ENCODE measurements at places on chromosomes 2 and 18.

GRCh38 chr2:121917143-121917542, 161.7 kb downstream of the TSN start:
- DNase-seq: no peak

DNA sequence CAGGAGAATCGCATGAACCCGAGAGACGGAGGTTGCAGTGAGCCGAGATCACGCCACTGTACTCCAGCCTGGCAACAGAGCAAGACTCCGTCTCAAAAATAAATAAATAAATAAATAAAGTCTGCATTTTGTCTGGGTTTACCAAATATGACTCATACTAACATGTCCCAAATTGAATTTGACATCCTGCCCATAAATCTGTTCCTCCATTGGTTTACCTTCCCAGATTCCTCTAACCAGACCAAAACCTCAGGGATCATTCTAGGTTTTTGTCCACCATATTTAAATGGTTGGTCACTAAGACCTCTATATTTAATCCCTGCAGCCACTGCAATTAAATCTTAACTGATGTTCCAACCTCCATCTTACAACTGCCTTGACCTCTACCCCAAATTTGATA, 150.9 kb downstream of the ATAD2B start:
- no peak for DNase-seq

GRCh38 chr2:137221797-137222492, 456.6 kb downstream of the THSD7B start:
- no peak for DNase-seq

GRCh38 chr18:22778996-22779395, 154.1 kb upstream of the RBBP8 start:
- no peak for DNase-seq

DNA sequence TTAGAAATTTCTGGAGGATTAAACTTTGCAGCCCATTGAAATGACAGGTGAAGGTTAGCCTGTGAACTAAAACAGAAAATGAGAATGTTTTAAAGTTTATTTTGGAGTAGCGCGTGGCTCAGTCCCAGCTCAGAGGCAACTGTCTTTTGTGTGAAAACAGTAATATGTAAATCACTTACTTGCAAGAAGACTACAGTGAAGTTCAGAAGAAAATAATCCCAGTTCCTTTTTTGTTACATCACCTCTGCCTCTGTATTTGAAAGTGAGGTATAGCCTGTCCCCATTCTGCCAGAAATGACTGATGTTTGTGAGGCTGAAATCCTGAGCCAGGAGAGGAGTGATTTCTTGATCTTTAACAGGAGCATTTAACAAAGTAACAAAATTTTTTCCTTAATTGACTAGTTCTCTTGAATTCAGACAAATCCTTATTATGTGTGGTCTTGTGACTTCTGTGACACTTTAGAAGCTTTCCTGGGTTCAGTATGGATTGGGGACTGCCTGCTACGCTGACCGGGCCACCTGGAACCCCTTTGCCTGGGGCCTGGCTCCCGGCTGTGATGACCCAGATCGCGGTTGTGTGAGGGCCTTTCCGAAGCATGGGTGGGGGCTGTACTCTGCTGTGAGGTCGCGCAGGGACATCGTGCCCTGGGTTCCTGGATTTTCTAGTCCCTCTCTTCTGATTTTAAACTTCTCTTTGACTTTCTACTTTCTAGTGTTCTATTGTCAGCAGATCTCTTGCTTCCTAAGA, 24.3 kb downstream of the TRAPPC12 start:
- no peak for DNase-seq

GRCh38 chr2:50489092-50489491, 542.8 kb downstream of the NRXN1 start:
- no peak for DNase-seq

DNA sequence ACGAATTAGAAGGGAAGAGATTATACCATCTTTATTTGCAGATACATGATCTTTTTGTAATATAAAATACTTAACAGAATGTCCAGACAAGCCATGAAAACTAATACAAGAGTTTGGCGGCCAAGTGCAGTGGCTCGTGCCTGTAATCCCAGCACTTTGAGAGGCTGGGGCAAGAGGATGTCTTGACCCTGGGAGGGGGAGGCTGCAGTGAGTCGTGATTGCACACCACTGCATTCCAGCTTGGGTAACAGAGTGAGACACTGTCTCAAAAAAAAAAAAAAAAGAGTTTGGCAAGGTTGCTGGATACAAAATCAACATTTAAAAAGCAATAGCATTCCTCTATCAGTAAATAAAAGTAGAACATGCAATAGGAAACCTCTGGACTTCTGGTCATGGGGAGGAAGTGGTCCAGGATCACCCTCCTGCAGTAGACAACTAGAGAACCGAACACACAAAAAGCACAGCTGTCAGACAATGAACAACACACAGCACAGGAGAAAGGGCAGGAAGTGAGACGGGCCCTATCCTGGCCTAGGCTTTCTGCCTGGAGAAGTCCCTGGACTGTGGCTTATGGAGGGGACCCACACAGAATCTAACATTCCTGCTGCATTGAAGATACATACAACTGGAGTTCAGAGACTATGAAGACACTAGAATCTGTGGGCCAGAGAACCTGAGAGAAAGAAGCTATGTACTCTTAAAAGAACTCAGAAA, 118.9 kb upstream of the ARL4C start:
- DNase-seq: no peak

GRCh38 chr2:48313036-48313877, 216.7 kb upstream of the STON1 start:
- no peak for DNase-seq

- no peak for DNase-seq
Observed at GRCh38 chr18:54169431-54170403, 54.8 kb downstream of the MBD2 start.

- no peak for DNase-seq
Observed at GRCh38 chr2:36423172-36423571, 67.6 kb downstream of the CRIM1 start.

- DNase-seq: no peak
Observed at GRCh38 chr18:1513519-1513918, 608.8 kb downstream of the ADCYAP1 start.

- no peak for DNase-seq
Observed at GRCh38 chr2:46976556-46977279, 61.1 kb upstream of the MCFD2 start.

- no peak for DNase-seq
Observed at GRCh38 chr2:218229851-218230250, 12.9 kb downstream of the ARPC2 start.

DNA sequence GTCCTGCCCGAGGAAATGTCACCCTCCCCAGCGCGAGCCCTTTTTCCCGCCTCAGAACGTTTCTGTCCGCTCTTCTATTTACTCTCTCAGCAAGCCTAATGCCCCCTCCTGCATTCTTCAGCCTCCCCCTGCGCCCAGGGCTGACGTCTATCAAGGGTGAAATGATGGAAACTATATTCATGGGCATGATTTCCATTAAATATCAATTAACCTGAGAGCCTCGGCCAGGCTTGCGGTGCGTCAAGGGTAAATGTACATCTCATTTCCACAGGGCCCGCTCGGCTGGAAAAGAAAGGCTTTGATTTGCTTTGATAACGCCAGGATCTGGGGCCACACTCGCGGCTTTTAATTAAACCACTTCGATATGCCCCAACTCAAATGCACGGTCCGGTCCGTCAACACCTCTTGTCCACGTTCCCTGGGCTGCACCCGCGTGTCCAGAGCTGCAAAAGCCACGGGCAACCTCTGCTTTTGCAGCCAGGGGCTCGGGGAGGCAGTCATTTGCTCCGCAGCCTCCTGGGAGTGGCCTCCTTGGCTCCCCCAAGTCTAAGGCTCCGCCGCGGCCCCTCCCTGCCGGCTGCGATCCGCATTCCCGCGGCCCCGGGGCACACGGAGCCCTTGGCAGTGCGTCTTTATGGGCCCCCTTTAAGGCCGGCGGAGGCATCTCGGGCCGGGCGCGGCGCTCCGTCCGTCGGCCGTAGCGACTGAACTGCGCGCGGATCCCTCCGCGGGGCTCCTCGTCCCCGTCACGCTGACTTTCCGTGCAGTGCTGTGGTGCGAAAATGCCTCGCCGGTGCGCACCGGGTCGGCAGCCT, at the start of gene HOXD8:
HOXD8 (plus strand) TSS at position 724 of the 815 bp plus-strand sequence. CDS start 662 bp downstream, outside the sequence.
- DNase-seq: no peak

GRCh38 chr2:887639-888038, 63.0 kb upstream of the SNTG2 start:
- DNase-seq: no peak

- DNase-seq: no peak
Observed at GRCh38 chr18:30639361-30639760, 403.2 kb downstream of the DSC3 start.

DNA sequence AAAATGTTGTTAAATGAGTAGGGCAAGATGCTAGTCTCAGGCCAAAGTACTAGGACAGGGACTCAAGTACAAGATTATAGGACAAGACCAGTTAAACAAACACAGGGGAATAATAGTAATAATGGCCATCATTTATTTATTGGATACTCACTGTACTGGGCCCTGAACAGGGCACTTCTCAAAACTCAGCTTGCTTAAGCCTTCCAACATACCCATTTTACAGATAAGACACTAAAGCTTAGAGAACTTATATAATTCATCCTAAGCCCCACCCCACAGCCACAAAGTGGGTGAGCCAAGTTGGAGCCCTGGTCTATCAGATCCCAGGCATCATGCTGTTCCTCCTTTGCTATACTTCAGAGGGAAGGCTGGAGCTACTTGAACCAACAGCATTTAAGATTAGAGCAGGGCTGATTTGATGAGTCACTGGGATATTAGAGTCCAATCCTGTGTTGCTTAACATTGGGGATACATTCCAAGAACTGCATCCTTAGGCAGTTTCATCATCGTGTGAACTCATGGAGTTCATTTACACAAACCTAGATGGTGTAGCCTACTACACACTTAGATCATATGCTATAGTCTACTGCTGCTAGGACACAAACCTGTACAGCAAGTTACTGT, 153.6 kb downstream of the MTCL1 start:
- DNase-seq: peak; percentile 91

DNA sequence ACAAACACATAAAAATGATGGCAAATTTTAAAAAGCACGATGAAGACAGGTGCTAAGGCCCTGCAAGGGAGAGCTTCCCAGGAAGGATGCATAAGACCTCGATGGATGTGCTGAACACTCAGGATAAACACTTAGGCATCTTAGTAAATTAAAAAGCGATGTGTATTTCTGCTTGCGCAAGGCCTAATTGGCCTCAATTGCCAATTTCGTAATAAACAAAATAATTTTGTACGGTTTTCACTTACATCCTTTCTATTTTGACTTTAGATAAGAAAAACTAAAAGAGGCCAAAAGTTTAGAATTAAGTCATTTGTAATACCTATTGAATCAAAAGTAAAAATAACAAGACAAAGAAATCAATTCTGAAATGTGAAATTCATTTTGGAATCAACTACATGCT, 189.1 kb downstream of the TCF4 start:
- no peak for DNase-seq

GRCh38 chr2:143034292-143035074, 94.7 kb upstream of the ARHGAP15 start:
- DNase-seq: peak; percentile 51

GRCh38 chr2:71801969-71802368, 345.7 kb downstream of the CYP26B1 start:
- DNase-seq: no peak

GRCh38 chr2:143553261-143553660, 424.0 kb downstream of the ARHGAP15 start:
- DNase-seq: no peak

GRCh38 chr18:46329736-46330246, 225.6 kb downstream of the HAUS1 start:
- no peak for DNase-seq

GRCh38 chr2:68152681-68153347, 4.9 kb upstream of the PNO1 start:
- DNase-seq: no peak

GRCh38 chr2:161384864-161385263, 31.2 kb upstream of the TBR1 start:
- DNase-seq: no peak

GRCh38 chr2:176704282-176704858, 435.1 kb downstream of the MTX2 start:
- DNase-seq: no peak

DNA sequence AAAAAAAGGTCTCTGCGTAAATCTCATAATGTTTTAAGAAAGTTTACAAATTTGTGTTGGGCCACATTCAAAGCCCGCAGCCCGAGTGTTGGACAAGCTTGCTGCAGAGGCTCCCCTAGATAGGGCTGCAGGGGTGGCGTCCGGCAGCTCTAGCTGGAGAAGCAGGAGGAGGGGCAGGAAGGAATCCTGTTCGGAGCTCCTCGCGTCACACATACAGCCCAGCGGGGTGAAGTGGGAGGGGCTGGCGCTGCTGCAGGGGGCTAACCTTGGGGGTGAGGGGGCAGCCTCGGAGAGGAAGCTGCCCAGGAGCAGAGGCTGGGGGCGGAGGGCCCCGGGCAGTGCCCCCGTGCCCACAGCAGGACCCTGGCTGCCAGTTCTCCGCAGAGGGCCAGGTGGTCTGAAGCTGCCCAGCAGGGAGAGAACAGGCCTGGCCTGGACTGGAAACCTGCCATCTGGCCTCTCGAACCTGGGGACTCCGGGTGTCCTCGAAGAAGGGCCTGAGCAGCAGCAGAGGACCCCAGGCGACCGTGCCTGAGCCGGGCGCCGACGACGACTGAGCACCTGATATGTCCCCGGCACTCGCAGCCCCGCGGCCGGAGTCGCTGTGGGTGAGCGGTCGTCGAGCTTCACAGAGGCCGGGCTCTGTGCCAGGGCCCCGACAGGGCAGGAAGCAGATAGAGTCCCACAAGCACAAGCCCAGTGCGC, 2.6 kb upstream of the GPR35 start:
- DNase-seq: no peak

DNA sequence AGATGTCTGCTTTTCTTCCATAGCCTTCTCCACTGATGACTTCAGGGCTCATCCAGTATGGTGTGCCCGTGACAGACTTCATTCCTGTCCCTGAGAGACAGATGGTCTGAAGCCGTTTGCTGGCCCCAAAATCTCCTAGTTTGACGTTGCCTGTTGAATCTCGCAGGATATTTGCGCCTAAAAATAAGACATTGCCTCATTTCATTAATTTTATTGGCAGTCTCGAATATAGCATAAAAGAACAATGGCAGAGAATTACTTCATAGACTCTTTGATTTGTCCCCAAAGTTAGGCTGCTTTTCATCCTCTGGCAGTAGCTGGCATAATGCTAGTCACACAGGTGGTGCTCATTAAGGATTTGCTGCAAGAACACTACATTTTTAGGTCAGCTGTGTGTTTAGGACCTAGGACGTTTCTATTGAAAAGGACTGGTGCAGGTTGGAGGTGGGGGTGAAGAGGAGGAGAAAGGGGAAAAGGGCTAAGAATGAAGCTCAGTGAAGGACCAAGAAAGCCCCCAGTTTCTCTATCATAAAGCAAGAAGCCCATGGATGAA, 14.7 kb upstream of the ERCC3 start:
- DNase-seq: no peak

DNA sequence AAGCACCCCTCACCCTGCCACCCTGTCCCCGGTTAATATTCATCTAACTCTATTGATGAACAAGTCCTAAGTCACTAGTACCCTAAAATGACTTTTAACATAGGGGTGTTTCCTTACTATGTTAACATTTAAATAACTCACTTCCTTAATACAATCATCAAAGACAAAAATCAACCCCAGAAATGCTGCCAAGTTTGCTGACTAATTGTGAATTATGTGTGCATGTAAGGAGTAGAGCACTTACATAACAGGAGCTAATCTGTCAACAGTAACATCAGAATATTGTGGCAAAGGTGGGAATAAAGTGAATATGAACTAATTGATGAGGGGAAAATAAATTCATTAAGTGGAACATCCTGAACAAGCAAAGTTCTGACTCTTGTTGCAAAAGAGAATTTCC, 81.4 kb upstream of the ERBB4 start:
- DNase-seq: no peak

- no peak for DNase-seq
Observed at GRCh38 chr2:174666845-174667244, 69.2 kb upstream of the WIPF1 start.

Measured in HS-27A (cell line).